Naive thymus-derived CD8-positive, alpha-beta T cell (primary cell): ENCODE measurements at places on chromosomes 1 and 21.

DNA sequence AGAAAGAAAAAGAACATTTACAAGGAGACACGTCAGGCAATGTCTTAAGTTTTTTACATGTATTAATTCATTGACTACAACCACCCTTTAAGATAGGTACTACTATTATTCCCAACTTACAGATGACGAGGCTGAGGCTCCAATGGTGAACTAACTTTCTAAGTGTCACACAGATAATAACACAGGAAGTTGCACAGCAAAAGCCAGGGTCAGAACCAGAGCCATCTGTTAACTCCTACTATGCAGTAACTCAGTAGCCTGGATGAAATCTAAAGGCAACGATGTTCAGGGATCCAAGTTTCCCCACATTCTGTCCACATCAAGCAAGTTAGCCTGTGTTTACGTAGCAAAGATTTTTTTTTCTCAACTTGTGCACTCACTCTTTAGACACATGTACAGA, 371.7 kb downstream of the PTPRC start:
- DNase-seq, result peak; percentile 3

DNA sequence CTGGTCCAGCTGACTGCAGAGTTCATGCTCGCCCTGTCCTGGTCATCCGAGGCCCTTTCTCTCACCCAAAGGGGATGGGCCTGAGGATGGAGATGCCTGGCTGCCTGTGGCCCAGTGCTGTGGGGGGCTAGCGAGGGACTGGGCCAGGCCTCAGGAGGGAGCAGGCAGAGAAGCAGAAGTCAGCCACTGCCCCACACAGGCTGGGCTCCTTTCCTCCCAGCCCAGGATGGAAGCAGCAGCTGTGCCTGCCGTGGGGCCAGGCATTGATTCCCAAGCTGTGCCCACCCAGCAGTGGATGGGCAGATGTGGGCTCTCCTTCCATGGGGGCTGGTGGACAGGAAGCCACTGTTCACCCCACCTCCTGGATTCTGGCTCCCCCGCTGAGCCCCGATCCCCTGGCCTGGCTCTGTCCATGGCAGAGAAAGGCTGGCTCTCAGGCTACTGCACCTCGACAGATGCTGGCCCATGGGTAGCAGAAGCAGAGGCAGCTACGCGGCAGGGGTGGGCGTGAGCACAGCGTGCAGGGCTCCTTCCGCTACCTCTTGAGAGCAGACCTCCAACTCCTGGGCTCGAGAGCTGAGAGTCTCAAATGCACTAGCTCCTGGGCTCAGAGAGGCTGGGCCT, 24.6 kb downstream of the RUNX3 start:
- no peak for DNase-seq

DNA sequence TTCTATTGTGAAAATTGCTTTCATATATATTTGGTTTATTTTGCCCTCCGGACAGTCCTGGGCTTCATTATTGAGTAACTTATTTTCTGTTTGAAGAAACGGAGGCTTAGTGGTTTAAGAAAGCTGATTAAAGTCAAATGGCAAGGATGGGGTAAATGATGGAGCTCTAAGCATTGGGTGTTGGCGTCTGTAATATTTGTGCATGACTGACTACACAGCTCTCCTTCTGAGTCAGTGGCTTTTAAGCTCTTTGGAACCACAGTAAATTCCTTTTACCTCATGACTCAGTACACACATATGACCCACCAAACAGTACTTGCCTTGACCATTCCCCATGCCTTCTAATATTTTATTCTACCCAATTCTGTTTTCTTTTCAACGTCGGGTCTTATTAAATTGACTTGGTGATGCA, 21.0 kb downstream of the B3GALT5 start:
- DNase-seq, result no peak

DNA sequence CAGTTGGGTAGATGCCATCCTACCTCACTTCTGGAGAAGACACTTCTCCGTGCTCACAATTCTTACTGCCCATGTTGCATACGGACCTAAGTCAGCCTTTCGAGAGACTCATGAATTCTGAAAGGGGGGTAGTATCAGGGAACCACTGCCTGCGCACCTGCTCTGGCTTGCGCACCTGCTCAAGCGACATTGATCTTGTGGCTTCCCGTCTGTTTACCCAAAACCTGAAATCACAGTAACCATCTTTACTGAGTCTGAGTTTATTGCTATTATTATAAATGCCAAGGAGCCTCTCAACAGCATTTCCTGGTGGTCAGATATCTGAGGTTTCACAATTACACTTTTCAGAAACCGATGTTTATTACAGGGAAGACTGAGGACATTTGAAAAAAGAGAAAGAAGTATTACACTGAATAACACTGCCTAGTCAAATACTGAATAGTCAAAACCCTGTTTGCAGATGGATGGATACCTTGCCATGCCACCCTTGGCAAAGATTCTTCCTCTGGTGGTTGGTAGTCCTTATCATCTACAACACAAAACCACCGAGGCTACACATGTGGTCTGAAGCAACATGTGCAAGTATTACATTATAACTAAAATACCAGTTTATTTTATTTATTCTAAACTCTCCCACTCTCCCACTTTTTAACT, 208.7 kb downstream of the SIPA1L2 start:
- DNase-seq, result no peak

- no peak for DNase-seq
Measured at GRCh38 chr1:40877698-40878097, 15.5 kb upstream of the CITED4 start.

DNA sequence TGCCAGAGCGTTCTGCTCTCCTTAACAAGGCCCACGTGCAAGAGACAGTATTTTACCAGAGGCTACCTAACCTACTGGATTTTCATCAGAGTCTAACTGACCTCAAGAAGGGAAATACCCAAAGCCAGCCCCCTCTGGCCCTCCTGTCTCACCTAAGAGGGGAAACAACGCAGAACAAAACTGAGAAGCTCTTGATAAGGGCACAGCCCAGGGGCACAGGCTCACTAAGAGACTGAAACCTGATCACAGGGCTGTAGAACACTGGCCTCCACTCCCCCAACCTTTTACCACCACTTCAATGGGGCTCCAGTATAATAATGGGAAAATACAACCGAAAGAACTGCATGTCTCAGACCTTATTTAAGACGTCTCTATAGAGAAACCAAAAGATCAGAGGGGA, 449.5 kb upstream of the CAMK1G start:
- DNase-seq, result no peak
